H1 (cell line): ENCODE measurements at places on chromosomes 3 and 15.
A peak's percentile ranks its signal among the peaks of the same experiment; 100 is the strongest.

DNA sequence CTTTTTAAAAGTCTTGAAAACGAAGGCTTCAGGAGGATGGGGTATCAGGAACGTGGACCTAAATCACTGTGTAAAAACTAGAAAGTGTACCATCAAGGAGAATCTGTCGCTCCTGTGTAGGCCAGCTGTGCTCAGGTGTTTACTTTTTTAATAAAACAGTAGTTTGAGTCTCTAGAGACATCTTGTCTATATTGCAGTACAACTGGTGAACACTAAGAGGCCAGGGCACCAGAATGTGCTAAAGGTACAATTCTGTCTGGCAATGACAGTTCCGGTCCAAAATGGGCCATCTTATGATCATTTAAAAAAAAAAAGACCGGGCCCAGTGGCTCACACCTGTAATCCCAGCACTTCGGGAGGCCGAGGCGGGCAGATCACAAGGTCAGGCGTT lies 61.8 kb upstream of the MCF2L2 start:
- peaks cover 12% of the 10 kb centered on the region for H3K4me1 ChIP-seq
- DNase-seq, result peak; percentile 44
- H3K36me3 ChIP-seq, result no peaks in the 10 kb centered on the region
- no peaks in the 10 kb centered on the region for H3K27me3 ChIP-seq
- H3K27ac ChIP-seq, result no peak overlapping the region
- no peak overlapping the region for H3K4me3 ChIP-seq

DNA sequence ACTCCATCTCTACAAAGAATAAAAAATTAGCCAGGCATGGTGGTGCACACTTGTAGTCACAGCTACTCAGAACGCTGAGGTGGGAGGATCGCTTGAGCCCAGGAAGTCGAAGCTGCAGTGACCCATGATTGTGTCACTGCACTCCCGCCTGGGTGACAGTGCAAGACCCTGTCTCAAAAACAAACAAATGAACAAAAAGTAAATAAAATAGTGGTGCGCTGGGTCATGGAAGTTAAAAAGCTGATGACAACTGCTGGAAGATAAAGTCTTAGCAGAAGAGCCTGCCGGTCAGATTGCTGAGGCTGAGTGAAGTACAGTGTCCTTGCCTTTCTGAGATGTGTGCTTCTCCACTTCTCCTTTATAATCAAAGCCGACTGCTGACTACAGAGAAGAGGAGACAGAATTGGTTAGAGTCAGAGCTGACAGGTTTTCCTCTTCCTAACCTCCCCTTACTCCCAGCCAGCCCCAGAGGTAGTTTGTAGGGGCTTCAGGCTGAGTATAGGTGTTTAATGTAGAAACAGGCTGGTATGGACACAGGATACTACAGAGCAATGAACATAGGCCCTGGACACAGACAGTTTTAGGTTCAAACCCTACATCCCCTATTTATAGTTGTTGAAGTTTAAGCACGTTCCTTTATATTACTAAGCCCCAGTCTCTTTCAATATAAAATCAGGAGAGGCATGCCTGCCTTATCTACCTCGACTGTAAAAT lies 17.9 kb downstream of the HCLS1 start:
- no peak overlapping the region for H3K4me3 ChIP-seq
- H3K27ac ChIP-seq, result no peak overlapping the region
- H3K27me3 ChIP-seq, result no peaks in the 10 kb centered on the region
- no peaks in the 10 kb centered on the region; the same call in 1 of the 2 replicates for H3K4me1 ChIP-seq
- no peaks in the 10 kb centered on the region for H3K36me3 ChIP-seq

GRCh38 chr3:30122359-30122758 lies 484.0 kb upstream of the TGFBR2 start:
- H3K4me1 ChIP-seq, result no peaks in the 10 kb centered on the region
- H3K27ac ChIP-seq, result no peak overlapping the region
- no peaks in the 10 kb centered on the region for H3K36me3 ChIP-seq

- peaks cover 12% of the 10 kb centered on the region for H3K4me1 ChIP-seq
- no peaks in the 10 kb centered on the region for H3K27me3 ChIP-seq
- H3K27ac ChIP-seq, result no peak overlapping the region
- H3K4me3 ChIP-seq, result no peak overlapping the region
These were observed 89.2 kb downstream of the RBPMS2 start for GRCh38 chr15:64686130-64686735.

DNA sequence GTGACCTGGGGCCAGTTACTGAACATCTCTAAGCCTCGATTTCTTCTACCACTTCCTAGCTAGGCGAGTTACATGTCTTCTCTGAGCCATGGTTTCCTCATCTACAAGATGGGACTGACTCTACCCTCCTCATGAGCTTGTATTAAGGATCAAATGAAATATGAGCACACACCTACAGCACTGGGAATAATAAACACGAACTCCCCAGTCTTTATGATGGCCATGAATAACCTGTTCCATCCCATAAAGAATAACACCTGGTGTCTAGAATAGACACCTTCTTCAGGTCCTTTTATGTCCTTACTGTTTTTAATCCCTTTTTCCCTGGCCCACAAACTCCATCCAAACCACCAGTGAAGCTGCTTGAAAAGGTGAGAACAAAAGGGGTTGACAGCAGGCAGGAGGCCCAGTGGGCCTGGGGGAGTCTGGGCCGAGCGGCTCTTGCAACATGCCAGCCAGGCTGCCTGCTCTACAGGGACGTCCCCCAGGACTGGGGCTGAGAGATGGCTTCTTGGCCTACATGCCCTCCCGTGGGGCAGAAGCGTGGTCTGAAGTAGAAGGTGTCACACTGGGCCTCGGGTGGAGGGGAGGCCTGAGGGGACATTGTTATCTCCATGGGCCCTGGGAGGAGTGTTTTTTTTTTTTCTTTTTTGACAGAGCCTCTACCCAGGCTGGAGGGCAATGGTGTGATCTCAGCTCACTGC lies 178.2 kb downstream of the RAB11A start:
- H3K4me3 ChIP-seq, result no peak overlapping the region
- DNase-seq, result no peak
- H3K27ac ChIP-seq, result no peak overlapping the region
- no peaks in the 10 kb centered on the region for H3K36me3 ChIP-seq

GRCh38 chr3:38238416-38239008 lies 27.1 kb upstream of the SLC22A13 start:
- H3K36me3 ChIP-seq, result peaks cover 20% of the 10 kb centered on the region
- no peaks in the 10 kb centered on the region for H3K27me3 ChIP-seq
- no peak overlapping the region for H3K4me3 ChIP-seq
- H3K4me1 ChIP-seq, result no peaks in the 10 kb centered on the region
- no peak for DNase-seq
